GM23338 (cell line): ENCODE measurements at places on chromosomes 5 and 9. TPM values are rescaled to one million over a fixed set of nuclear protein-coding genes. Genes with fewer than 3 reads are reported as not detected.

DNA sequence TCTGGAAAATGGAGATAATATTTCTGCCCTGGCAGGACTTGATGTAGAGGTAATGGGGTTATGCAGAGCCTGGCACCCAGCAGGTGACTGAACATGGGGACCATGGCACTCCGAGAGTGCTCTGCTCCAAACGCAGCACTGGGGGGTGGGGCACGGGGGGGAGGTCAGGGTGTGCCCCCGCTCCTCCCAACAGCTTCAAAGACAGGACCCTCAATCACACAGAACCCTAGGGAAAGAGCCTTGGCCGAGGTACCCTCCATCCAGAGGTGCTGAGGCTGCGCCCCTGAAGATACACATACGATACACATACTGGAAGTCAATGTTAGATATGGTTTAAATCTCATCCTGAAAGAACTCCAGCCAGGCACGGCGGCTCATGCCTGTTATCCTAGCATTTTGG, 26.6 kb upstream of the CEP72 start:
- no peak for DNase-seq

FOXD4L5 gene
- not detected in 2 replicates for polyA plus RNA-seq

- no peak for DNase-seq
Observed at GRCh38 chr5:171673328-171673727, 112.3 kb upstream of the SMIM23 start.

- DNase-seq, result no peak
Observed at GRCh38 chr5:7642029-7642428, 208.9 kb downstream of the CFAP90 start.

OBP2B gene
- not detected in 2 replicates for polyA plus RNA-seq

- no peak for DNase-seq
Observed at GRCh38 chr5:145292278-145292677, 542.9 kb downstream of the PRELID2 start.

HAND1 gene
- polyA plus RNA-seq, result not detected in 2 replicates

DNA sequence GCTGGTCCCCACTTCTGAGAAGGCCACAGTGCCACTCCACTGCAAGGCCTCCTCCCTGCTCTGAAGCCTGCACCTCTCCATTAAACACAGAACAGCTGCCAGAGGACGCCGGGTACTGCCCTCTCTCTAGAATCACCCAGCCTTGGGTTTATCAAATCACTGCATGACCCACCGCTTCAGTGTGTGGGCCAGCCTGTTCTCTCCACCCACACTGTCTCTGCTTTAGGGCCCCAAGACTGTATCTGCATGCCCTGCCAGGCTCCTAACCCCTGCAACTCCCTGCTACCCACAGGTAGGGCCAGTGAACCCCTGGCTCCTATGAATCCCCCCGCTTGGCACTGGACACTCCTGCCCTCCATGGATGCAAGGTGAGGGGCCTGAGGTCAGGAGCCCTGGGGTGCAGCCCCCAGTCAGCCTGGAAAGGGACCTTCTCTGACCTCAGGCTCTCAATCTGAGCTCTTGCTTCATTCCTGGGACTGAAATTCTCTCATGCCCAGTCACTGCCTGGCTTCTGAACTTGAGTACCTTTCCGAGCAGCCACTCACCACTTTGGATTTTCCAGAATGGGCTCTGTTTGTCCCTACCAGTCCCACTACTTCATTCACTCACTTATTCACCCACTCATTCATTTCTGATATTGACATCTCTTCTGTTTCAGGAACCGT, 206.3 kb downstream of the GABBR2 start:
- no peak for DNase-seq

- no peak for DNase-seq
Observed at GRCh38 chr5:15737036-15737821, 237.2 kb downstream of the FBXL7 start.

DNA sequence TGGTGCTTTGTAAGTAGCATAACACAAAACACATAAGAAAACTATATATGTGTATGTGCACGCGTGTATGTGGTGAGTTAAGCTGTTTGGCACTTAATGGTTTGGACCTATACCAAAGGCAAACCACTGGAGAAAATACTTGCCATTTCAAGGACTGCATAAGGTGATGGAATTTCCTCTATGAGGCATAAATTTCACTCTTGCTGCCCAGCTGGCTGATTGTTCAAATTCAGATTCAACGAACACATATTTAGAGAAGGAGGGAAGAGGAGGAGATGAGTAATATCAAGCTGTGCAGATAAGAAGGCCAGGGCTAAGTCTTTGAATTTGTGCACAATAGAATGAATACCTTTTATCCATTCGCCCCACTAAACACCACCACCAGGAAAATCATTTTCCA, 470.6 kb upstream of the MPDZ start:
- DNase-seq, result no peak

- no peak for DNase-seq
Observed at GRCh38 chr5:95446560-95447221, 55.5 kb downstream of the FAM81B start.

PCDHGA5 gene
- polyA plus RNA-seq, result 0.49 and 0.55 TPM in 2 replicates

- peak; percentile 28 for DNase-seq
Observed at GRCh38 chr9:98860871-98861293, 53.4 kb downstream of the GALNT12 start.

- DNase-seq, result no peak
Observed at GRCh38 chr9:88837731-88838130, 153.5 kb upstream of the S1PR3 start.

CAVIN4 gene
- polyA plus RNA-seq, result 2.1 and 3.0 TPM in 2 replicates

GRCh38 chr9:75365196-75365595, 276.9 kb downstream of the OSTF1 start:
- DNase-seq, result no peak

CCDC180 gene
- 1.7 and 3.9 TPM in 2 replicates for polyA plus RNA-seq

DNA sequence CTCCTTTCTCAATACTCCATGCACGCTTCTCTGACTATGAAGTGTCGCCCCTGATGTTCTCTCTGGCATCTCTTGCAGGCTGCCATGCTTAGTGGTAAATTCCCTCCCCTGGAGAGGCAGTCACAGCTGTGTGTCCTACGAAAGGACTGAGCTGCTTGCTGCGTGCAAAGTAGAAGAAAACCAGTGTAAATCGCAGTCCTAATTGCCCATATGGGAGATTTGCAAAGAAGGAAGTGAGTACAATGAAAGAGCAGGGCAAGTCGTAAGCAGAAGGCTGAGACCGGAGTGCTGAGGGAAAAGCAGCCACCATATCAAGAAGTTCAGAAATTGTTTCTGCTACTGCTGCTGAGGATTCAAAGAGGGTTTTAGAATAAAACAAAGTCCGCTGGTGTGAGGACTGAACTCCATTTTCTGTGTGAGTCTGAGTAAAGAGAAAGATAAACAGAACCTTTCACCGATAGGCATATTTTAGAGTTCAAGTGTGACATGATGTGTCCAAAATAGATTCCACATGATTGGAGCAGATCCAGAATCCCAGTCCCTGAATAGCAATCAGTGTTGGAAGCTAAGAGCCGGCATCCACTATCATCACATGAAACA, 507.8 kb upstream of the MPDZ start:
- no peak for DNase-seq

RCL1 gene
- 19.3 and 20.7 TPM in 2 replicates for polyA plus RNA-seq

GRCh38 chr5:141822144-141822543, 56.1 kb downstream of the PCDH1 start:
- peak; percentile 3 for DNase-seq

CDH9 gene
- polyA plus RNA-seq, result 0.26 and 0.33 TPM in 2 replicates

GRCh38 chr5:135185481-135186065, 151.5 kb upstream of the PITX1 start:
- DNase-seq, result peak; percentile 32

PTGES gene
- polyA plus RNA-seq, result 2.8 and 3.3 TPM in 2 replicates

GRCh38 chr9:37574241-37574721, 1.9 kb downstream of the FBXO10 start:
- DNase-seq, result peak; percentile 32

- no peak for DNase-seq
Observed at GRCh38 chr5:135395451-135395850, 3.6 kb downstream of the MACROH2A1 start.

CARTPT gene
- polyA plus RNA-seq, result not detected in 2 replicates

DNA sequence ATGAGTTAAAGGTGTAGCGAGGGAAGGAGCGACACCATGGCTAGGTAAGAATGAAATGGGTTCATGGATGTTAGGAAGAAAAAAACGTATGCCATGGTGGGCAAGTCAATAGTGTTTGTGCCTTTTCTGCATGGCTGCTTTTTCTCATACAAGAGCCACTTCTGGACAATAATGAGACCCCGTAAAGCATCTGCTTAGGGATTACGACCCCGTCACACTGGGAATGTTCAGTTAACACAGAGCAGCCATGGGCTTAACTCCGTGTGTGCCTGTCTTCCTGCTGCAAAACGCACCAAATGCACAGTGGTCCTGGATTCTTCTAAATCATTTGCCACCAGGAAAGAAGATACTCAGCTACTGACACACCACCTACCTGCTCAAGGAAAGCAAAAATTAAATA, 81.8 kb downstream of the NFIB start:
- DNase-seq, result no peak

GRCh38 chr5:150788977-150789376, 10.4 kb downstream of the SMIM3 start:
- no peak for DNase-seq

INSL4 gene
- not detected in 2 replicates for polyA plus RNA-seq

- no peak for DNase-seq
Observed at GRCh38 chr9:107548298-107549142, 59.0 kb upstream of the KLF4 start.

FAT2 gene
- 0.06 and 0.09 TPM in 2 replicates for polyA plus RNA-seq

GRCh38 chr5:11507156-11507910, 396.9 kb downstream of the CTNND2 start:
- no peak for DNase-seq

GRCh38 chr5:1158647-1159340, 42.6 kb upstream of the SLC6A19 start:
- DNase-seq, result no peak

- no peak for DNase-seq
Observed at GRCh38 chr9:3398232-3398648, 127.6 kb downstream of the RFX3 start.

RNF208 gene
- polyA plus RNA-seq, result 5.6 and 7.4 TPM in 2 replicates
